Activated CD8-positive, alpha-beta T cell treated with anti-CD3 and anti-CD28 coated beads, Interleukin-2, amount 10 ng/mL, durations not matched to agents 7 days and 5 days (primary cell): ENCODE measurements at places on chromosomes 16 and 17.

DNA sequence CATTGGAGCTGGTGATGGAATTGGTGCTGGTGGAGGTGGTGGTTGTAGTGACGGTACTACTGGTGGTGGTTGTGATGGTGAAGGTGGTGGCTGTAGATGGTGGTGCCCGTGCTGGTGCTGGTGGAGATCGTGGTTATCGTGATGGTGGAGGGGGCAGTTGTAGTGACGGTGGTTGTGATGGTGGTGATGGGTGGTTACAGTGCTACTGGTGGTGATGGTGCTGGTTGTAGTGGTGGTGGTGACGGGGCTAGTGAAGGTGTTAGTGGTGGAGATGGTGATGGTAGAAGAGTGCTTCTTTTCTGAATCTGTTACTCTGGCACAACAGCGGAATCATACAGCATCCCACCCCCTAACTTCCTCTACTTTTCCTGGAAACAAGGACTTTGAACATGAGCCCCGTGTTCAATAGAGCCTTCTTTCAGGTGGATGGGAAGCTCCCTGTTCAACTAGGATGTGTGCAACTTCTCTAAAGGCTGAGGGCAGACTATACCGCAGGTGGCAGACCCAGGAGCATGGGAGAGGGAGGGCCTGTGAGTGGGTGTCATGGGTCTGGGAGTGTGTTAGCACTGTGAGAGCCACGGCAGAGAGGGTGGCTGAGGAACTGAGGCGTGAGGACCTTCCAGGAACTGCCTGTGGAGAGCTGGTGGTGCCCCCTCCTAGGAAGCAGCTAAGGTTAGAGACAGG, 8.2 kb downstream of the TBX21 start:
- peak; percentile 21 for DNase-seq

- no peak for DNase-seq
Observed at GRCh38 chr17:39517224-39517623, 55.9 kb downstream of the CDK12 start.

DNA sequence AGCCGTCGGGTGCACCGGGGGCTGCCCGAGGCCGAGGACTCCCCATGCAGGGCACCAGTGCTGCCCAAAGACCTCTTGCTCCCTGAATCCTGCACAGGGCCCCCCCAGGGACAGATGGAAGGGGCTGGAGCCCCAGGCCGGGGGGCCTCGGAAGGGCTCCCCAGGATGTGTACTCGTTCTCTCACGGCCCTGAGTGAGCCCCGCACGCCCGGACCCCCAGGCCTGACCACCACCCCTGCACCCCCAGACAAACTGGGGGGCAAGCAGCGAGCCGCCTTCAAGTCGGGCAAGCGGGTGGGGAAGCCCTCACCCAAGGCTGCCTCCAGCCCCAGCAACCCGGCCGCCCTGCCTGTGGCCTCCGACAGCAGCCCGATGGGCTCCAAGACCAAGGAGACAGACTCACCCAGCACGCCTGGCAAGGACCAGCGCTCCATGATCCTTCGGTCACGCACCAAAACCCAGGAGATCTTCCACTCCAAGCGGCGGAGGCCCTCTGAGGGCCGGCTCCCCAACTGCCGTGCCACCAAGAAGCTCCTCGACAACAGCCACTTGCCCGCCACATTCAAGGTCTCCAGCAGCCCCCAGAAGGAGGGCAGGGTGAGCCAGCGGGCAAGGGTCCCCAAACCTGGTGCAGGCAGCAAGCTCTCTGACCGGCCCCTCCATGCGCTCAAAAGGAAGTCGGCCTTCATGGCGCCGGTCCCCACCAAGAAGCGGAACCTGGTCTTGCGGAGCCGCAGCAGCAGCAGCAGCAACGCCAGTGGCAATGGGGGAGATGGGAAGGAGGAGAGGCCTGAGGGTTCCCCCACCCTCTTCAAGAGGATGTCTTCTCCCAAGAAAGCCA, 40.6 kb downstream of the SREBF1 start:
- DNase-seq, result no peak

- DNase-seq, result peak; percentile 44
Observed at GRCh38 chr16:69796285-69797118, 34.4 kb downstream of the WWP2 start.

GRCh38 chr16:74999609-75000480, 1.0 kb downstream of the ZNRF1 start:
- peak; percentile 73 for DNase-seq

DNA sequence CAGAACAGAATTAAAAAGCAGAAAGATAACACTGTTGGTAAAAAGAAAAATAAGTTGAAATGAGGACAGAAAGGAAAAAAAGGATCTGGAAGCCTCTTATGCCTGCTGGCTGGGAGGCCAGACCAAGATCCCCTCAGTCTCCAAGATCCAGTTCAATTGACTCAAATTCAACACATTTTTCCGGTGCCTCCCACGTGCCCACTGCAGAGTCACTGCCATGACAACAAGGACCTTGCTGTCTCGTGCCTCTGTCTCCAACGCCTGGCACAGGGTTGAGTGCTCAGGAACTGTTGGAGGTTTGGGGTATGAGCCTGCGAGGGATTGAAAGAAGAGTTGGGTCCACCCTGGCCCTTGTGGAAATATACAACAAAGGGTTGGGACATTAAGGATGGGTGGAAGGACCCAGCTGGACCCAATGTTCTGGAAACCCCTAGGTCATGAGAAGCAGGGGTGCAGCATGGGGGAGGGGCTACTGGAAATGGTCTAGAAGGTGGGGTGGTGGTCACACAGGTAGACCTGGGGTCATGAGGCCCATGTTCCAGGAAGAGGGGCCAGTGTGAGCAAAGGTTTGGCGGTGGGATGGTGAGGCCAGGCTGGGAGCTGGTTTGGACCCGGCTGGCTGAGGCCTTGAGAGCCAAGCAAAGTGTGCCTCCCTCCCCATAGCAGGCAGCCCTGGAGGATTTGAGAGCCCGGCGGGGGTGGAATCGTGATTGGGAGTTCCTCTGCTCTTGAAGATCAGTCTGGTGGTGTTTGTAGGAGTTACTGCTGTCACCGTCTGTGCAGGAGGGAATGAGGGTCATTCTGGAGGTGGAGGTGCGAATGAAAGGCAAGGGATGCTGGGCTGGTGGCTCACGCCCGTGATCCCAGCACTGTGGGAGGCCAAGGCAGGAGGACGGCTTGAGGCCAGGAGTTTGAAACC, 1.3 kb downstream of the IL34 start:
- no peak for DNase-seq

DNA sequence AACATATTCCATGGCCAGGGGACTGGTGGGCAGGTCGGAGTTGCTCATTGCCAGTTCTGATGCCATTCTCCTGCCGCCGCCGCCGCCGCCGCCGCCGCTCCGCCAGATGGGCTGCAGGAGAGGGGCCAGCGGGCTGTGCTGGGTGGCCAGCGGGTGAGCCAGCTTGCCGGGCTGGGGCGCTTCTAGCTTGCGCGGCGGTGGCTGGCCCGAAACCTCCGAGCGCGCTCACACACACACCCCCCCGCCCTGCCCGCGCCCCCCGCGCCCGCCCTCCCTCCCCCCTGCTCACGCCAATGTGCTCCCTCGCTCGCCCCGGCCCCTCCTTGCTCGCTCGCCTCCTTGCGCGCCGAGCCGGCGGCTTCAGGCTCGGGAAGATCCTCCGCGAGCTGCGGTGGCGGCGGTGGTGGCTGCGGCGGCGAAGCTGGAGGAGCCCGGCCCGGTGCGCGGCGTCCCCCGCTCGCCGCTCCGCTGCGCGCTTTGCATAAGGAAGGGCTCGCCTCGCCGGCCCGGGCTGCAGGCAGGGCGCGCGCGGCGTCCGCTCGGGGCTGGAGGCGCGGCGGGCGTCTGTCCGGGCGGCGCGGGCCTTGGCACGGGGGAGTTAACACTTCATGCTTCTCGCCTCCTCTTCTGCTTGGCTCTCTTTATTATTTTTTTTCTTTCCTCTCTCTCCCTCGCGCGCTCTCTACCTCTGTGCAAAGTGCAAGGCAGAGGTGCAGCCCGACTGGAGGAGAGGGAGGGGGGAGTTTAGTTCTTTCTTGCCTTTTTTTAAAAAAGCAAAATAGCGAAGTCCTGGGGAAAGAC, 500 bp downstream of the MAF start:
- peak; percentile 50 for DNase-seq

DNA sequence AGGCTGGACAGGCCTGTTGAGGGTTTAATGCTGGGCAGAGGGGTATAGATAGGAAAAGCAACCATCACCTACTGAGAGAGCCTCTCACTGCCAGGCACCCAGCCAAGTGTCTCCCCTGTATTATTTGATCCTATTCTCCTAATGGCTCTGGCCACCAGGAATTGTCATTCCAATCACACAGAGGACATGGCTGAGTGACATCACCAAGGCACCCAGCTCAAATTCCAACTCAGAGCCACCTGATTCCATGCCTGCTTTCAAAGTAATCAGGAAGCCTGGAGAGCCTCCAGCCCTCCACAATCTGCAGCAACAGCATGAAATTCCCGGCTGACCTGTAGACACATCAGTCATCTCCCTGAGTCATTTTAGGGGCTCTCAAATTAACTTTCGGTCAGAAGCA, 368.9 kb upstream of the C16orf82 start:
- no peak for DNase-seq

DNA sequence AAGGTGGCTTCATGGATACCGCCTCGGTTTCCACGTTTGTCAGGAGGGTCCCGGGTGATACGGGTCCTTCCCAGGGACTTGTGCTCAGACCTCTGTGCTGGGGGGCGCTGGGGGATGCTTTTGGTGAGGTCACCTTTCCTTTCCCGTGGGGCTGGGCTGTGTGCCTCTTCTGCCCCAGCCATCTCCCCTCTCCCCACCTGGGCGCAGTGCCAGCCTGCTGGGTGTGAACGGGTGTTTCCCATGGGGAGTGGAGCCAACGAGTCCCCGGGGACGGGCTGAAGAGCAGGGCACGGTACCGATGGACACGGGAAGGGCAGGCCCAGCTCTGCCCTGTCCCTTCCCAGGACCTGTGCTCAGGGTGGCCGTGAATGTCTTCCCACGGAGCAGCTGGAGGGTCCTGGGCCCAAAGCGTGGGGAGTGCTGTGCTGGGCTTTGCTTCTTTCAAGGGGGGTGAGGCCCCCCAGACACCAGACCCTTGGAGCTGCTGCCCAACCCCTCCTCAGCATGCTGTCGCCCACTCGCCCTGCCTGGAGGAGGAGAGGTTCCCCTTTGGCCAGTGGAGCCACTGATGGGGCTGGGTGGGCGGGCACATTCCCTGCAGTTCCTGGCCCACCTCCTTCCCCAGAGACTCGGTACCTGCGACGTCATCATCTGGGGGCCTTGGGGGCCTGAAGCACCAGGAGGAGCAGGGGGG, 15.5 kb downstream of the TELO2 start:
- DNase-seq, result no peak

DNA sequence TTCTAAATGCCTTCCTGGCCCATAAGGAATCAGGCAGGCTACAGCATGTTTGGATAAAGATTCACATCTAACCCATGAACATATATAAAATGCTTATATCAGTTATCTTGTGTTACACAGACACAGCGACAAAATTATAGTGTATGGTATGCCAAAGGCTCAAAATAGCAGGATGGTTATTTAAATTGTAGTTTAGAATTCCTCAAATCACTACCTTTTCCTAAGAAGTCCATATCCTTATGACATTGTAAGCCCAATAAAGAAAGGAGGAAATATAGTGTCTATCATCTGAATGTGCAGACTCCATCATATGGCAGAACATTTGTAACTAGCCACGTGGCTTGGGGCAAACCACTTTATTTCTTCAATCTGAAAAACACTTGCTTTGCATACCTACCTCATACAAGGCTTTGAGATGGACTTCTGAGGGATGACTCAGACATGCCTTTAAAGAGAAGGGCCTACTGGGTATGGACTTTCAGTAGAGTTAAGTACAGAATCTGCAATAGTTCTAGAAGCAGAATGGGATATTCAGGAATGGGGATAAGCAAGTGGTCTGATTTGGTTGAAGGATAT, 12.1 kb upstream of the DHX8 start:
- DNase-seq, result no peak

GRCh38 chr17:5526821-5527598, 40.6 kb downstream of the MIS12 start:
- peak; percentile 56 for DNase-seq

DNA sequence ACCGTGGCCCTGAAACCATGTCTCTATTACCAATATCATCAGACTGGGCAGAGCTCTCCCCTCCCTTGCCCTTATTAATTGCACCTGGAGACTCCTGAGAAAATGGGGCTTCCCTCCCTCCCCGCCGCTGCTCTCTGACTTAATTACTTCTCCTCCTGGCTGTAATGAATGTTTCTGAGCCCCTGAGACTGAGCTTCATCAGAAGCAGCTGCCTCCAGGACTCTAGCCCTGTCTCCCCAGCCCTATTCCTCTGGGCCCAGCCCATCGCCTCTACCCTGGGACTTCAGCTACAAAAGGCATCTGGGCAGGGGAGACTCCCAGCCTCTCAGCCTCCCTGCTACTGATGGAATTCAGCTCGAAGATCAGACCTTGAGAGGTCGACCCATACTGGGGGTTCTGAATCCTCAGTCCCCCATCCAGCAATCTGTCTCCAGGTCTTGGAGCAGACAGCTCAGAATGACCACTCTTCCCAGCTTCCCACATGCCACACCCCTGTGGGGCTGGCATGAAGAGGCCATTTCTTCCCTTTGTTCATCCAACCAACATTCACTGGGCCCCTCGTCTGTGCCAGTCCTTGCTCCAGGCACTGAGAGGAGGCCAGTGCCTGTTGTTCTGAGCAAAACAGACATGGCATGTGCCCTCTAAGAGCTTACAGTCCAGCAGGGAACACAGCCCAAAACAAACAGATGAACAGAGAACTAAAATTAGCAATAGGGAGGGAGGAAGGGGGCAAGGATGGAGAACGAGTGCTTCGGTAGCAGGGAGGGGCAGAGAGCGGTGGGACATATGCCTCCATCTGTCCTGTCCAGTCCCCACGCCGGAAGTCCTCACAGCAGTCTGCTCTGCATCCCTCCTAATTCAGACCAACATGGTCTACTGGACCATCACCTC, 17.0 kb upstream of the NAGS start:
- DNase-seq, result no peak

- DNase-seq, result no peak
Observed at GRCh38 chr16:74020095-74020670, 276.4 kb upstream of the PSMD7 start.

DNA sequence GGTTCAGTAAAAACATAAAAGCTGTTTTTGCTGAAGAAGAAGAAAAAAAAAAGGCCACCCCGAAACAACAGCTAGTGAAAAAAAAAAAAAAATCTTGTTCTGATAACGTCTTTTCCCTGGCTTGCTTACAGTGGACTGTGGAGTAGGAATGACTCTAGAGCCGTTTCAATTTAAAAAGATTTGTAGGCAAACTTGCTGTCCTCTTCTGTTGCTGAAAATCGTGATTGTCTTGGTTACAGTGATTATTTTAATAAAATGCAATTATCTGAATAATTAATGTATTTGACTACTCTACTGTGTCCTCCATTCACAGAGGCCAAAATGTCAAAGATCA, 190.6 kb upstream of the TBX2 start:
- DNase-seq, result no peak
